ENCODE measurements at places on chromosomes 3 and 15. TPM values are rescaled to one million over a fixed set of nuclear protein-coding genes. Genes with fewer than 3 reads are reported as not detected.

- H3K4me3 ChIP-seq: no peak overlapping the region
- peaks cover 8% of the 10 kb centered on the region for H3K36me3 ChIP-seq
- DNase-seq: no peak
- peaks cover 32% of the 10 kb centered on the region for H3K4me1 ChIP-seq
These were observed 1.1 kb downstream of the TNNC1 start for GRCh38 chr3:52452570-52453221.

DNA sequence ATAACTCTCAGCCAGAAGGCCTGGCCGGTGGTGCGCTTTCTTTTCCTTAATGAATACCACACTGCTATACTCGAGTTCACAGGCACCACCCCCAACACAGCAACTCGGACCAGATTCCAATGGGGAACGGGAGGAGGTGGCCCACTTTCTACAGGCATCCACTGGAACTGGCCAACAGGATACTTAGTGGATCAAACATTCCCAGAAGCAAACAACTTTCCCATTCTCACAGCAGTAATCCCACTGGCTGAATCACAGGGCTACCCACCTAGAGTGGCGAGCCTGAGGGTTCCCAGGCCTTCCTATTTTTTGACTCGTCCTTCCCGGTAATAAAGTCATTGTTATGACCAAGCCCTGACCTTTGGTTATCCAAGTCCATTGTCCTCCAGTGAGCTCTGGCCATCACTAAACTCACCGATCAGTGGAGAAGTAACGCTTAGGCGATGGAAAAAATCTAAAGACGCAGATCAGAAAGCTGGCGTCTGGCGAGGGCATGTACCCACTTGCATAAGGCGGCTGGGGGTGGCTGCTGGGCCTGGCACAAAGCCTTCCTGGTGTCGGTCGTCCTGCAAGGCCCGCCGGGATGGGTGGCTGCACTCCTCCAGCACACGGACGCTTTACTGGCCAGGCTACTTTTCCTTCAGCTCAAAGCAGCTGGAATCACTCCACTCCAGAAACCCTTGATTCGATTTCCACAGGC is 1.2 kb downstream of the EOGT start:
- H3K27ac ChIP-seq: peak overlapping the region; percentile 93
- no peaks in the 10 kb centered on the region for H3K27me3 ChIP-seq
- peak overlapping the region; percentile 80 for H3K4me3 ChIP-seq
- H3K4me1 ChIP-seq: peaks cover 29% of the 10 kb centered on the region
- DNase-seq: no peak

DNA sequence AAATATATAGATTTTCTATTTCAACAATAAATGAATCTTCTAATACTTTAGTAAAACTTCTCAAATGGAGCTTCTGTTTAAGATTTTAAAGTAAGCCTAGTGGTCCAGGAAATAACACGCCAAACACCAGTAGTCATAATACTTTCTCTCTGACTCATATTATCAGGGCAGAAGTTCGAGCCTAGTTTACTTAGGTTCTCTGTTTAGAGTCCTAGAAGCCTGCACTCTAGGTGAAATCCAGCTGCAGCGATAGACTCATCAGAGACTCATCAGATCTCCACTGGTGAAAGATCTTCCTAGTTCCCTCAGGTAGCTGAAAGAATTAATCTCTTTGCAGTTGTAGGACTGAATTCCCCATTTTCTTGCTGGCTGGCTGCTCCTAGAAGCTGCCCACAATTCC is 552.5 kb upstream of the ROBO2 start:
- DNase-seq: no peak
- no peaks in the 10 kb centered on the region for H3K4me1 ChIP-seq
- no peak overlapping the region for H3K4me3 ChIP-seq
- H3K36me3 ChIP-seq: no peaks in the 10 kb centered on the region

The OR5K2 gene
- not detected for total RNA-seq

DNA sequence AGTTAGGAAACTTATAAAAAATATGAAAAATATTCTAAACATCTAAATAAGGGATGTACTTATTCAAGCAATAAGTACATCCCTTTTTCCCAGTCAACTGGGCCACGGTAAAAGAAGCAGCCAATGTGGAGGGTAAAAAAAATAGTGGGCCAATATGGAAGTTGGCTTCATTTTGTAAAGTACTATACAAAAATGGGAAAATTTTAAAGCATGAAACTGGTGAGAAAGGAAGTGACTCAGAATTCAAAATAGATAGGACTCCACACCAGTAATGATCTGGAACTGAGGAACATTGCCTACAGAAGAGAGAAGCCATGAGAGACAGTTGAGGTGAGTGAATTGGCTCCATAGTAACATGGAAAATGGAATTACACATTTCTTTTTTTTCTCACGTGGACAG is 108.9 kb downstream of the FNDC3B start:
- peaks cover 25% of the 10 kb centered on the region for H3K4me1 ChIP-seq
- no peaks in the 10 kb centered on the region for H3K27me3 ChIP-seq
- H3K27ac ChIP-seq: no peak overlapping the region
- no peaks in the 10 kb centered on the region for H3K36me3 ChIP-seq
- H3K4me3 ChIP-seq: no peak overlapping the region

DNA sequence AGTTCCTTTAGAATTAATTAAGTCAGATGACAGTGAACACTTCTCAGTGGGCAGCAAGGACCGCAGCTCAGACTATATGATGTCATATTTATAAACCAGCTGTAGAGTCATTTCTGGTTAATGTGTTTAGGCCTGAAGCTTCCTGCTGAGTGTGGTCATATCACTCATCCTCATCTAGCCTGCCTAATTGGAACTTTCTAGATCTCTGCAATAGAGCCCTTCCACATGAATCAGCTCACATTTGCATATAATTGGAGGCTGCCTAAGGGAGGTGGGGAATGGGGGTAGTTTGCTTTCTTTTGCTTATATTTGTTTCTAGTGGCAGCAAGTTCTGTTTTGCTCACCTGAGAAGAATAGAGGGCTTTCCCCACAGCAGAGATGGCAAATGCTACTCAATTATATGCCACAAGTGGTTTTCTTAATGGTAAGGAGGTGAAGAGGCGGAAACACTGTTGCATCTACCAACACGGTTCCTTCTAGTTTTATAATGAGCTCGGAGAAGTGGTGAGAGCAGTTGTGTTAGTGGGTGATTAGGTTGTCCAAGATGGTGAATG is 148.1 kb downstream of the KLHL25 start:
- DNase-seq: peak; percentile 18
- H3K27me3 ChIP-seq: no peaks in the 10 kb centered on the region
- peaks cover 39% of the 10 kb centered on the region for H3K4me1 ChIP-seq
- H3K36me3 ChIP-seq: peaks cover 33% of the 10 kb centered on the region
- no peak overlapping the region for H3K4me3 ChIP-seq
- H3K27ac ChIP-seq: peak overlapping the region; percentile 63

The GOLGA8T gene
- not detected for total RNA-seq

GRCh38 chr3:172705170-172705569 is 5.7 kb downstream of the NCEH1 start:
- H3K4me1 ChIP-seq: peaks cover 23% of the 10 kb centered on the region
- no peaks in the 10 kb centered on the region for H3K36me3 ChIP-seq
- DNase-seq: no peak

The TNIK gene
- 55.2 TPM for total RNA-seq

- no peak overlapping the region for H3K4me3 ChIP-seq
- peaks cover 3% of the 10 kb centered on the region for H3K27me3 ChIP-seq
- peaks cover 9% of the 10 kb centered on the region for H3K4me1 ChIP-seq
These were observed 83.8 kb downstream of the APBA2 start for GRCh38 chr15:28969511-28970085.
